ENCODE measurements at places on chromosomes 2 and 18.

DNA sequence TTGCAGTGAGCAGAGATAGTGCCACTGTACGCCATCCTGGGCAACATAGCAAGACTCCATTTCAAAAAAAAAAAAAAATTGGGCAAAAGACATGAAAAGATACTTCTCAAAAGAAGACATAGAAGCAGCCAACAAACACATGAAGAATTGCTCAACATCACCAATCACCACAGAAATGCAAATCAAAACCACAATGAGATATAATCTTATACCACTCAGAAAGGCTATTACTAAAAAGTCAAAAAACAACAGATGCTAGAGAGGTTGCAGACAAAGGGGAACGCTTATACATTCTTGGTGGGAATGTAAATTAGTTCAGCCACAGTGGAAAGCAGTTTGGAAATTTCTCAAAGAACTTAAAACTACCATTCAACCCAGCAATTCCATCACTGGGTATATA is 43.1 kb upstream of the CHAC2 start:
- peak; percentile 75 for DNase-seq

GRCh38 chr2:234794866-234795265 is 157.0 kb upstream of the SH3BP4 start:
- DNase-seq = no peak

DNA sequence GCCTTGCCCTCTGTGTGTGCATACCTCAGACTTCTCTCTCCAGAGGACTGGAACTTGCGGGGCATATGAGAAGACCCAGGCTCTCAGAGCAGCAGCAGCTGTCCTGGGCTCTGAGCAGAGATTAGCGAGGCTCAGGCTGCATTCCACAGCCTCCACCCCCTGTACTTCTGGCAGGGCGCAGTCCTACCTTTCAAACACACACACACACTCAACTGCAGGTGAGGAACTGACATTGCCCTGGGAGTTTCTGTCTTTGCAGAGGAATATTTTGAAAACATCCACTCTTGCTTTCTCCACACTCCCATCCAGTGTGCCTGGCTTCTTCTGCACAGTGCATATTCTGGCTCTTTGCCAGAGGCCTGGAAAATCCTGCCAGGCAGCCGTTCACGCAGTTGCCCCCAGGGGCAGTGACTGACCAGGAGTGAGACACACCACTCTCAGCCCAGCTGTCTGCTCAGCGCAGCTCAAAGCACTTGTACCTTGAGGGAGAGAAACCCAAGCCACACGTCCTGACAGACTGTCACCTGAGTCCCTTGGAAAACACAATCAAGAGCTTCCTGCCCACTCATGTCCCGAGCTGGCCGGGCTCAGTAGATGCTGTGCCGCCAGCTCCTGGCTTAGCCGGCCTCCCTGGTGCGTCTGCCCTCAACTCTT is 460.8 kb downstream of the RNF144A start:
- no peak for DNase-seq

DNA sequence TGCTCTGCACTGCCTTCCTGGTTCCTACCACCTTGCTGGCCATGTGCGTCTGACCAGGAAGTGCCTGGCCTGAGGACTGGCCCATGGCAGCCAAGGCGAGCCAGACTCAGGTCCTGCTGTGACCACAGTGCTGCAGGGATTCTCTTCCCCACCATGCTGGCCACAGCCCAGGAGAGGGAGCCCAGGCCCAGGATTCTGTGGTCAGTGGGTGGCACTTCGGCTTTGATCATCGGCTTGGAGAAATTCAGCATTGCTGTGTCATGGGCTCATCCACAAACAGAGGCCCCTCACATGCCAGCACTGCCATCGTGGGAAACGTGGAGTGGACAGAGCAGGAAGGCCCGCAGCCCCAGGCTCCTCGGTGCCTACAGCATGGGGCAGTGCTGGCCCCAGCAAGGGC is 211.6 kb downstream of the SEPTIN10 start:
- no peak for DNase-seq

DNA sequence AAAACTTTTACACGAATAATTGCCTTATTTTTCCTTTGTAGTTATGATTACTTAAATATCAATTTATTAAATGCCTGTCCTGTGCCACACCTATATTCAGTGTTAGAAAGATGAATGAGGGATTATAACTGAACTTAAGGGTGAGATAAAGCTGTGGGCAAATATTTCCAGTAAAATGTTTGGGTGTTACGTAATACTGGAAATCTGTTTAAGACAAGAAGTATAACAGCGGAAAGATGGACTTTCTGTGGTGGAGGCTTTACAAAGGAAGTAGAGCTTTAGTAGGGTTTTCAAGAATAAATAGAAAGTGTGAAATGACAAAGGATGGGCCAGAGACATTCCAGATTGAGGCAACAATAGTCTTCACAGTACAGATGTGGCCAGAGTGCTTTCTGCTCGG is 927.0 kb downstream of the DPP10 start:
- no peak for DNase-seq

GRCh38 chr2:85578243-85579180 is 1.1 kb downstream of the VAMP8 start:
- DNase-seq = no peak

- no peak for DNase-seq
Measured at GRCh38 chr18:37432436-37433195, 133.0 kb downstream of the CELF4 start.

DNA sequence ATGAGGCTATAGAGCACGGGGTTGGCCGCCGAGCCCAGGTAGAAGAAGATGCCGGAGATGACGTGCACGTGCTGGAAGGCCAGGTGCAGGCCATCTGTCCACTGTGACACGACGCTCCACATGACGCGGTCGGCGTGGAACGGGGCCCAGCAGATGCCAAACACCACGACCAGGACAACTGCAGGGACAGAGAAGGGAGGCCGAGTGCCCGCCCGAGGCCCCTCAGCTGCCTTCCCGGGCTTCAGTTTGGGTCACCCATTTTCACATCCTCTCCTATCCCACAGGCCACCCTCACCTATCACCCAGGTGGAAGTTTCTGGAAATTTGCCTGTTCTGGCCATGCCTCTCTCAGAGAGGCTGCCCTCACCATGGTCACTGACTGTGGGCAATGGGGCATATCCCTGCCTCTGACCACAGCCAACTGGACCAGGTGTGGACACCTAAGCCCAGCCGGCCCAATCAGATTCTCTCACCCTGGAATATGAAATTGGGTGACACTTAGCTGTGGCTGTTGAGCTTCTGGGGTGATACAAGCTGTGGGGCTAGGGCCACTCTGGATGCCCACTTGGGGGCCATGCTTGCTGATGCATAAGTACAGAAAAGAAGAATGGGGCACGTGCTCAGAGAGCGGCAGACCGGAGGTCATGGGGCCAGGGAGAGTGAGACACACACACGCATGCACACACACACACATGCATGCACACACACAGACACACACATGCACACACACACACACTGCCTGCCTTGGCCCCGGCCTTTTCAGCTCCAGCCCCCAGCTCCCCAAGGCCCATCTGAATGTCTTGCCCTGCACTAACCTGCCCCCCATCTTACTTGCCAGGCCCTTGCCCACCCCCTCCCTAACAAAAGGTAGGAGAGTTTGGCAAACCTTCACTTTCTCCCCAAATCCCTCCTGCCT is 4.7 kb downstream of the NMUR1 start:
- no peak for DNase-seq

GRCh38 chr2:28055325-28055970 is 164.9 kb downstream of the BABAM2 start:
- DNase-seq = no peak

Measured in astrocyte of the cerebellum (primary cell).